AG09309 (cell line): ENCODE measurements at places on chromosomes 3 and 15.

- DNase-seq, result no peak
Measured at GRCh38 chr3:117743993-117744392, 1034.4 kb downstream of the TUSC7 start.

- peak; percentile 95 for DNase-seq
Measured at GRCh38 chr3:12193485-12194165, 34.9 kb upstream of the TIMP4 start.

GRCh38 chr15:84910928-84911623 is 26.6 kb downstream of the SLC28A1 start:
- no peak for DNase-seq

- no peak for DNase-seq
Measured at GRCh38 chr15:77483425-77484140, 62.9 kb downstream of the HMG20A start.

- DNase-seq, result no peak
Measured at GRCh38 chr3:149395107-149396089, 17.9 kb upstream of the TM4SF1 start.

DNA sequence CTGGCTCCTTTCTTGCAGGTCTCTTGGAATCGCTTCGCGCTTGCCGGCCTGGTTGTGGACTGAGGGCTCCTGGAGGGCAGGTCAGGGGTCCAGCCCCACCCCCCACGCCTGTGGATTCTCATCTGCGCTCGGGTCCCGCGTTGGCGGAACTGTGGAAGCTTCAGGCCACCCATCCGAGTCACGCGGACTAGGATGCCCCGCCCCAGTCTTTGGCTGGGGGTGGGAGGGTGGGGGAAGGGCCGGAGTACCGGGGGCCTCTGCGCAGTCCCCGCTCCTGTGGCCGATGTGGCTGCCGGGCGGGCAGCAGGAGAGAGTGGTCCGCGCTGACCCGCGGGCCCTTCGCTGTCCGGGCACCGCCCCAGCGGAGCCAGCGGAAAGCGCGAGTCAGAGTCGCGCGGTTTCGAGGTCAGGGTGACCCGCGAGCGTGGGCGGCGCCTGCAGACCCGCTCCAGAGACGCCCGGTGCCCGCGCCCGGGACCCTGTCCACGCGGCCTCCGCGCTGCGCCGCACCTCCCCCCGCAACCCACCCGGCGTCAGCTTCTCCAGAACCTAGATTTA is 114.2 kb downstream of the KLF13 start:
- DNase-seq, result no peak

DNA sequence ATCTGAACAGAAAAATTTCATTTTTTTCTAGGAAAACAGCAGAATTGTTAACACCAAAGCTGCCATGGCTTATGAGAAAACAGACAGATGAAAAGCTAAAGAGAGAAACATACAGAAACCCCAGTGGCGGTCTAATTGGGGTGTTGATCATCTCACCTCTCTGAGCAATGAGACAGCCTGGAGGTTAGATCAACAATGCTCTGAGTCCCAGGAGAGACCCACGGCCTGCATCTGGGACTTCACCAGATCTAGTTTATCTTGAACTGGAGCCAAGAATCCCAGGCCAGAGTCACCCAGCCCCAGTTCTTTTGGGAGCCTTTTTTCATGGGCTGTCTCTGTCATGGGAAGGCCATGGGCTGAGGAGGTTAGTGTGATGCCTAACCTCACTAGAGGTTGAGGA is 3.5 kb upstream of the GALNT15 start:
- no peak for DNase-seq

GRCh38 chr15:55673287-55673686 is 69.7 kb downstream of the PRTG start:
- no peak for DNase-seq

DNA sequence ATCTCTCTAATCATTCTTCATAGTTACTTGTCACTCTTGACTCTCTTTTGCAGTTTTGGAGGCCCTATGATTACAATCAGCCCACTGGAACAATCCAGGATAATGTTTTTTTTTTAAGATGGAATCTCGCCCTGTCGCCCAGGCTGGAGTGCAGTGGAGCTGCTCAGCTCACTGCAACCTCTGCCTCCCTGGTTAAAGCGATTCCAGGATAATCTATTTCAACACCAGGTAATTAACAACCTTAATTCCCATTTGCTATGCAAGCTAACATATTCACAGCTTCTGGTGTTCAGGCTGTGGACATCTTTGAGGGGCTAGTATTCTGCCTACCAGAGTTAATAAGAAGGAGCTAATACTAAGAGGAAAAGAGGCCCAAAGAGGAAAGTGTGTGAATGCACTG is 1.1 kb upstream of the BLOC1S6 start:
- no peak for DNase-seq

DNA sequence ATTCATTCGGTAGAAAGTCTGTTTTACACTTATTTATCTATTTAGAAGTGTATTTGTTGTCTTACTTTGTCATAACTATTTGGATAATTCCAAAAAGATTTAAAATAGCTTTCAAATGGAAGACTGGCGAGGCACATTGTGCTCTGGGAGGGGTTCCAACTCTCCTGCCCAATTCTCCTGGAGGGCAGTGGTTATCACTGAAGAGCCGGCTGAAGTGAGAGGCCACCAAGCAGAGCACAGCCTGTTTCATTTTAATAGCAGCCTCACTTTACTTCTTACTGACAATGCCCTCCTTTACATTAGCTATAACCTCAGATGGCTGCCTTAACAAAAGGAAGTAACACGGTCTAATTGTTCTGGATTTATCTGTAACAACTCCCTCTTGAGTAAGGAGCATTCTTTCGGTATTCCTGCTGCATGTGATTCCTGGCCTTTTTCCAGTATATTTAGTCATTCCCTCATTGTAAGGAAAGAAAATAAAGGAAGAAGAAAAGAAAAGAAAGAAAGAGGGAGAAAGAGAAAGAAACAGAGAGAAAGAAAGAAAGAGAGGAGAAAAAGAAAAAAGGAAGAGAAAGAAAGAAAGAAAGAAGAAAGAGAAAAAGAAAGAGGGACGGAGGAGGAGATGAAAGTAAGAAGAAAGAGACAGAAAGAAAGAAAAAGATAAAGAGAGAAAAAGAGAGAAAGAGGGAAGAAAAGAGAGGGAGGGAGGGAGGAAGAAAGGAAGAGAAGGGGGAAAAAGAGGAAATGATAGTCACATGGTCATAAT is 339.8 kb upstream of the WNT5A start:
- DNase-seq, result no peak

DNA sequence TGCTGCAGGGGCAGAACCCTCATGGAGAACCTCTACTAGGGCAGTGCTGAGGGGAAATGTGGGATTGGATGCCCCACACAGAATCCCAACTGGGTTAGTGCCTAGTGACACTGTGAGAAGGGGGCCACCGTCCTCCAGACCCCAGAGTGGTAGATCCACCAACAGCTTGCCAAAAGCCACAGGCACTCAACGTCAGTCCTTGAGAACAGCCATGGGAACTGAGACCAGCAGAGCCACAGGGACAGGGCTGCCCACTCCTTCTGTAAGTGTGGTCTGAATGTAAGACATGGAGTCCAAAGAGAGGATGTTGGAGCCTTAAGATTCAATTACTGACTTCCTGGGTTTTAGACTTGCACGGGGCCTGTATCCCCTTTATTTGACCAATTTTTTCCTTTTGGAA is 1451.5 kb downstream of the SI start:
- DNase-seq, result no peak

GRCh38 chr15:51349156-51349844 is 7.8 kb downstream of the GLDN start:
- no peak for DNase-seq

DNA sequence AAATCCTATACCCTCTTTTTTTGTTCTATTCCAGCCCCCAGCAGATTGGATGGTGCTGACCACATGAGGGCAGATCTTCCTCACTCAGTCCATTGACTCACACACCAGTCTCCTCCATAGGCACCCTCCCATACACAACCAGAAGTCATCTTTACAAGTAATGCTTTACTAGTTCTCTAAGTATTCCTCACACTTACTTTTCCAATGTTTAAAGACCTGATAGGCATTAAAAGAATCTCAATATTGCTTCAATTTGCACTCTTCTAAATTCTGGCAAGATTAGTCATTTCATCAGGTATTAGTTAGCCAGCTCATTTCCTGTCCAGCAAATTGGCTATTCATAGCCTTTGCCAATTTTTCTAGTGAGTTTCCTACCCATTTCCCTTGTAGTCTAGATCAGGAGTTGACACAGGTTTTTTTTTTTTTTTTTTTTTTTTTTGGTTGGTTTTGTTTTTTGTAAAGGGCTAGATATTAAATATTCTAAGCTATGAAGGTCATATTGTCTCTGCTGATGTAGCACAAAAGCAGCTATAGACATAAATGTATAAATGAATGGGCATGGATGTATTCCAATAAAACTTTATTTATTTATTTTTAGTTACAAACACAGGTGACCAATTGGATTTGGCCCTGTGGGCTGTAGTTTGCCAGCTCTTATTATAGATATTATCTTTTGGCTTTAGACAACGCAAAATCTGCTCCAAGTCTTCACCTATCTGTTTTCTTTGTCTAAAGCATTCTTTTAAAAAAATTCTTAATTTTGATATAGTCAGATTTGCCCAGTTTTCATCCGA is 76.1 kb downstream of the ABHD5 start:
- no peak for DNase-seq

- peak; percentile 8 for DNase-seq
Measured at GRCh38 chr3:187456250-187456649, 88.1 kb downstream of the RTP4 start.

GRCh38 chr3:187013159-187013716 is 82.9 kb downstream of the ST6GAL1 start:
- DNase-seq, result no peak

DNA sequence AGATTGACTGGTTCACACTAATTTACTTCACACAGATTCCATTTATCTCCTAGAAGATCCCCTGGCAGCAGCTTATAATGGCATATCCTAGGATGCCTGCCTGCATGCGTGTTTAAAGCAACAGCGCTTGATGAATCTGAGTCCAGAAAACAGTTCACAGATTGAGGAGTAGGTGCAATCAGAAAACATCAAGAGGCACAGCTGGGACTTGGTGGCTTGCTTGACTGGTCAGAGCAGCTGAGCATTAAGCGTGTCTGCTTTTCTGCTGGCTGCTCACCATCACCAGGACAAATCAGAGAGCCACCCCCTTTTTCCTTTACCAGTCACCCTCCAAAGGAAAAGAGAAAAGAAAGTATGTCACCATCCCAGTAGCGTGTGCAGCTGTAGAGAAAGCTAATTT is 223.6 kb downstream of the WDR72 start:
- DNase-seq, result no peak

DNA sequence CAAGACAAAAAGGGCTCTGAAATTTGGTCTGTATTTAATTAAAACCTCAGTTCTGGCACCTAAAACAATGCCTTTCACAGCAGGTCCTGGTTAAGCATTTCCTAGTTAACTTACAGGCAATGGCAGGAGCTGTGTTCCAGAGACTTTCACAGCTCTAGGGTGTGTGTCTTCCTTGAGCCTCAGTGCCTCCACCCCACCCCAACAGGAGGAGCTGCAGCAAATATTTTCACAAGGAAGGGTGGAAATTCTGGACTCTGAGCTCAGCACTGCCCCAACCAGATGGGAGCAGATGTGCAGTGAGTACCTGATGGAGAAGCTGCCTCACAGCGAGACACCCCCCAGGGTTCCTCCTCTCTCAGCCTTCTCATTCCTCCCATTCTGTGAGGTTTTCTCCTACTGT is 106.3 kb upstream of the SPATA12 start:
- no peak for DNase-seq

GRCh38 chr3:196073255-196073753 is 8.6 kb downstream of the TFRC start:
- no peak for DNase-seq

GRCh38 chr15:69585937-69586336 is 133.3 kb downstream of the RPLP1 start:
- DNase-seq, result no peak

GRCh38 chr3:15726043-15726442 is 71.7 kb downstream of the ANKRD28 start:
- no peak for DNase-seq

GRCh38 chr3:49775538-49775937 is 10.8 kb downstream of the IP6K1 start:
- no peak for DNase-seq

- DNase-seq, result no peak
Measured at GRCh38 chr15:93018574-93018973, 70.4 kb downstream of the RGMA start.
